Substantia nigra (tissue), 51 donors: ENCODE measurements at places on chromosomes 2 and 18.
A peak's percentile ranks its signal among the peaks of the same experiment; 100 is the strongest.

GRCh38 chr2:140199312-140199711 is 1419.1 kb upstream of the NXPH2 start:
- DNase-seq: no peak

DNA sequence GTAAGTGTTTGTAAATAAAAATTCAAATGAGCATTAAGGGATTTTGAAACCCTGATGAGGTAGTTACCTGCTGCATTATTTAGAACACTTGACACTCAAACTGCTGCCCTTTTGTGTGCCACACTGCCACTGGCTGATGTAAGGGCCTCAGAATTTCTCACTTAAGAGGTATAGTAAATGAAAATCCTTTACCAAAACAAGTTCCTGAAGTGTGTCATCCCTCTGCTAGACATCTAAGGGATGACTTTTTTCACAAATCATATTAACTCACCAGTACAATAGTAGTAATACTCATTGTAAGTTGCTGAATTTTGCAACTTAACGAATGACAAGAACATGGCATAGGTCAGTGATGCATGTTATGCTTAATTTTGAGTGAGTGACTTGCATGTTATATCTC is 274.9 kb upstream of the UBE2E3 start:
- no peak for DNase-seq

- DNase-seq: no peak
Measured at GRCh38 chr2:176834226-176834625, 378.4 kb upstream of the HNRNPA3 start.

- no peak for DNase-seq
Measured at GRCh38 chr2:39725401-39725800, 53.7 kb downstream of the THUMPD2 start.

GRCh38 chr18:9722691-9723090 is 14.6 kb downstream of the RAB31 start:
- DNase-seq: no peak

GRCh38 chr18:21656402-21656801 is 44.3 kb downstream of the SNRPD1 start:
- DNase-seq: no peak

GRCh38 chr2:70473101-70473722 is 80.4 kb downstream of the TGFA start:
- DNase-seq: no peak

GRCh38 chr2:205932861-205933260 is 153.1 kb downstream of the INO80D start:
- DNase-seq: no peak

GRCh38 chr2:153823880-153824279 is 47.8 kb upstream of the GALNT13 start:
- DNase-seq: no peak

DNA sequence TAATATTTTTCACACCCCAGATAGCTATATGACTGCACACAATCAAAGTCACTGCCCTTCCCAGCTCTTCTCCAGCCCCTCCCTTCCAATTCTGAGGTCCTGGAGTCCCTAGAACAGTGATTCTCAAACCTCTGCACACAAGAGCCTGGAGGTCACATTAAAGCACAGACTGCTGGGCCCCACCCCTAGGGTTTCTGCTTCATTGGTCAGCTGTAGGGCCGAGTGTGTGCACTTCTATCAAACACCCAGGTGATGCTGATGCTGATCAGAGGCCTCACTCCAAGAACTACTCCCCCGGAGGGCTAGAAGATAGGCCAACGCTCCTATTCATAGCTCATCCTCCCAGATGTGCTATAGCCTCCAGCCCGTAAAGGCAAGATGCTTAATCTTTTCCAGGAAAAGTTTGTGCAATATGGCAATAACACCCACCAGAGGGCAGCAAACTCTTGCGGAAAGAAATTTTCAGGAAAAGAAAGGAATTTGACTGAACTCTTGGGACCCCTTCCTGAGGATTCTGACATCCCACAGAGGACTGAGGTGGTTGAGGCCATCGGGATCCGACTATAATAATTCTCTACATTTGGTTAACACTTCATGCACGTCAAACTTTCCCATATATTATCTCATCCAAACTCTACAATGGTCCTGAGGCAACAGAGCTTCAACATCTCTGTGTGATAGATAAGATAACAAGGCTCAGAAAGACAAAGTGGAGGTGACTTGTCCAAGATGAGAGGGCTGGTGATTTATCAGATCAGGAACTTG is 194.2 kb upstream of the PKDCC start:
- DNase-seq: peak; percentile 50

DNA sequence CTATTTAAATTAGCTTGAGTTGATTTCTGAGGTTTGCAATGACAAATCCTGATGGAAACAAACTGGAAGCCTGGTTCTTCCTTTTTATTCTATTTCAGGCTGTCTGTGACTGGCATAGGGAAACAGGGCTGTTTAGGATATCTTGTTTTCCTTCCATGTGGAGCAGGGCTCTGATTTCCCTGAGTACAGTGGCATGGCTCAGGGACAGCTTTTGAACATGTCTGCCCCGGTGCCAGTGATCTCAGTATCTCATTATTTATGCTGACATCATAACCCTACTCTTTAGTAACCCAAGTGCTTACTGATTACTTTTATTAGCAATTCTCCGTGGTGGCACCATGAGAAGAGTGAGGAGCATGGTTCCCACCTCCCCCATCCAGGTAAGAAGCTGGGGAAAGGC is 720.3 kb downstream of the GALR1 start:
- no peak for DNase-seq

- DNase-seq: no peak
Measured at GRCh38 chr2:223759569-223760430, 77.6 kb downstream of the AP1S3 start.

DNA sequence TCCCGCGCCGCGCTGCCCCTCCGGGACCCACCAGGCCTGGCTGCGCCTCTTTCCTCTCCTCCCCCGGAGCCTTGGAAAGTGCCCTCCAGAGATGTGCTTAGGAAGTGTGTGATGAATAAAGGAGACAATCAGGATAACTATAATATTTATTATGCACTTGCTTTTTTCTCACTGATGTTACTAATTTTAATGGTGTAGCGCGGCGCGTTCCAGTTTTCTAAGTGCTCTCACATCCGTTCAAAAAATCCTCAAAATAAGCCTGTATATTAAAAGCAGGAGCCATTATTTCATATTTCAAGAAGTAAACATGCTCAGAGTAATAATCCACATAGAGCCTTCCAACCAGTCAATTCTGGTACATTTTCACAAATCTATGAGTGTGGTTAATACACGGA is 941 bp upstream of the MPPE1 start:
- DNase-seq: no peak

GRCh38 chr2:27379836-27380625 is 503 bp downstream of the ZNF513 start:
- peak; percentile 86 for DNase-seq

DNA sequence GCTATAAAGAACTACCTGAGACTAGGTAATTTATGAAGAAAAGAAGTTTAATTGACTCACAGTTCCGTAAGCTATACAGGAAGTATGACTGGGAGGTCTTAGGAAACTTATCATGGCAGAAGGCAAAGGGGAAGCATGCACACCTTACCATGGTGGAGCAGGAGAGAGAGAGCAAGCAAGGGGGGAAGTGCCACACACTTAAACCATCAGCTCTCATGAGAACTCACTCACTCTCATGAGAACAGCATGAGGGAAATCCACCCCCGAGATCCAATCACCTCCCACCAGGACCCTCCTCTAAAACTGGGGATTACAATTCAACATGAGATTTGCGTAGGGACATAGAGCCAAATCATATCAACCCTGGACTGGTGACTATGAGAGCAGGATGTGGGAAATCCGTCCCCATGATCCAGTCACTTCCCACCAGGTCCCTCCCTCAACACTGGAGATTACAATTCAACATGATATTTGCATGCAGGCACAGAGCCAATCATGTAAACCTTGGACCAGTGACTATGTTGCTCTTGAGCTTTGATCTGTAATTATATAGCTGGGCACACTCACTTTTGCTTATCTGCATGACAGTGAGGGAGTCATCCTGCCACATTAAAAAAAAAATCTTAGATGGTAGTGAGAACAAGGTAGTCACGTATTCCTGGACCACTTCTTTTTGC is 12.9 kb downstream of the ADAM23 start:
- no peak for DNase-seq

DNA sequence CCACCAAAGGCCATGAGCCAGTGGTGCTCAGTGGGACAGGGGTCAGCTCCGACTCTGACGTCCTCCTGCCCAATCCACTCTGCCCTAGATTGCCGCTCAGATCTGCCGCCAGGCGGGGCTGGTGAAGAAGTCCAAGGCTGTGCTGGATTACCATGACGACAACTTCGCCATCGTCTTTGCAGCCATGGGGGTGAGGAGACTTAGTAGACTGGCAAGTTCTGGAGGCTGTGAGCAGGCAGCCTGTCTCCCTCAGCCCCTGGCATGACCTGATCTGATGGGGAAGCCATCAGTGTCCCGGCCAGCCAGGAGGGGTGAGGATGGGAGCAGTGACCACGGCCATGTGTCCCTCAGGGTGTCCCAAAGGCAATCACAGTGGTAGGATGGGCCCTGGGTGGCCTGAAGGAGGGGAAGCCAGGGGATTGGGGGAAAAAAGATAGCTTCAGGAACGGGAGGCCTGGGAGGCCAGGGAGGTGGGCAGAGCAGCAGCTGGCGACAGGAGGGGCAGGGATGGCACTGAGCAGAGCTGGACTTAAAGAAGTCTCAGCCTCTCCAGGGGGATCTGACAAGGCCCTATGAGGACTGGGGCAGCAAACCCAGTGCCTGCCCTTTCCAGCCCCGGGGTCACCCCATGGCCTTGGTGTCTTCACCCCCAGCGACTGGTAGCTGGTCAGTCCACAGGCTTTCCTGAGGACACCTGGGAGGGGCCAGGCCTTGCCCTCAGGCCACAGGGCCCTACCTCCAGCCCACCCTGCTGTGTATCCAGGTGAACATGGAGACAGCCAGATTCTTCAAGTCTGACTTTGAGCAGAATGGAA is 17.4 kb upstream of the ANKRD53 start:
- no peak for DNase-seq

DNA sequence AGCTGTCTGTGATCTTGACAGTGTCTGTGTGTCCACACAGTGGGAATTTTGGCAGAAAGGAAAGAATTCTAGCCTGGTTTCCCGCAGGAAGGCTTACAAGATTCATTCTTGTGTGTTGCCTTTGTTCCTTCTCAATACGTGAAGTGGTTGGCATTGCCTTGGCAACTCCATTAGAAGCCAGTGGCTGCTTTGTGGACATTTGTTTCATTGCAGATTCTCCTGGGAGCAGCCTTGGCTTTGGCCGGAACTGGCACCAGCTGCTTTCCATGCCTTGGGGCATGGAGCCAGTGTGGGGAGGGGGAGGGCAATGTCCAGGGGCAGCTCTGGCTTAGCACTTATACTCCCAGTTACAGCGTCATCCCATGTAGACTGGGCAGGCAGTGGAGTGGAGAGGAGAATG is 39.4 kb downstream of the KIF5C start:
- DNase-seq: peak; percentile 8

DNA sequence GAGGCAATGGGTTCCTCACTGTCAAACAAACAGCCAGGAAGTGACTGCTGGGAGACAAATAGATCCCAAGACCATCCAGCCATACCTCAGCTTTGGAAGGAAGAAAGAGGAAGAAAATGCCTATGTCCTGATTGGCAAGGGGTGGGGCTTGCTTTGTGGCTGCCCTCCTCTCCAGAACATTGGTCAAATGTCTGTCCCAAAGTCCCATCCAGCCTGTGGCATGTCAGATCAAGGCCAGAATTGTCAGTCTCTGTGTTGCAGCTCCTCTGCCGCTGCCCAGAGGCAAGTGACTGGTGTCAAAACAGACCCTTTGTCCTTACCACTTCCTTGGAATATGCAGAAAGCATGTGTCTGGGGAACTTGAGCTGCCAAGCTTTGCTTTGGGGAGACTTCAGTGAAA is 63.0 kb upstream of the SMAD2 start:
- no peak for DNase-seq

GRCh38 chr2:240559286-240559685 is 871 bp upstream of the DUSP28 start:
- no peak for DNase-seq

GRCh38 chr2:136251885-136252585 is 134.1 kb upstream of the CXCR4 start:
- no peak for DNase-seq

DNA sequence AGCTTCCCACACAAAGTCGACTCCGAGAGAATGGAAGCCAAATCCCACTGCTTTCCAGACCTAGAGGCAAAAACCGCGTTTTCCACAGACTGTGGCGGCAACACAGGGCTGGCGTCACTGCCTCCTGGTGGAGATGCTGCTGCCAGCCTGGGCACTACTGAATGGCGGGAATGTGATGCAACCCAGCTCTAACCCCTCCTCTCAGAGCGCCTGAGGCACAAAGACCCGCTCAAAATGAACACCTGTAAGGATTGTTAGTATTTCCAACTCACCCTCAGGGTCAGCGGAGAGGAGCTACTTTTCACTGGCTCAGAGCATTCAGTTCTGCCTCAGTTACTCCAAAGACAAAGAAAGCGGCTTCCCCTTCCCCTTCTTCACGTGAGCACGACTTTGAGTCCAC is 548.0 kb upstream of the SALL3 start:
- DNase-seq: no peak

DNA sequence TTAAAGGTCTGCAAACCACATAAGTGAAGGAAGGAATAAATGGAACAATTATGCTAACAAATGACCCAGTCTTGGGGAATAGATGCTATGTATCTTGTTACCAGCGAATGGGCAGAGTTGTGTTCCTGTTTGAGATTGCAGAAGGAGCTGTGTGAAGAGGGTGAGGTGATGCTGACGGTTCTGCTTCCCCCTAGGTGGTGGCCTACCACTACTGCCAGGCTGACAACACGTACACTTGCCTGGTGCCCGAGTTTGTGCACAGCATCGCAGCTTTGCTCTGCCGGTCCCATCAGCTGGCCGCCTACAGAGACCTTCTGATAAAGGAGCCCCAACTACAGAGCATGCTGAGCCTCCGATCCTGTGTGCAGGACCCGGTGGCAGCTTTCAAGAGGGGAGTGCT is 111.7 kb downstream of the WDSUB1 start:
- DNase-seq: no peak
